HEK293T (cell line): ENCODE measurements at places on chromosomes 2 and 18.

- no peak for DNase-seq
These were observed 325.4 kb downstream of the ERBB4 start for GRCh38 chr2:212213191-212213590.

- DNase-seq, result no peak
These were observed 188.8 kb downstream of the CYRIA start for GRCh38 chr2:16476866-16477265.

DNA sequence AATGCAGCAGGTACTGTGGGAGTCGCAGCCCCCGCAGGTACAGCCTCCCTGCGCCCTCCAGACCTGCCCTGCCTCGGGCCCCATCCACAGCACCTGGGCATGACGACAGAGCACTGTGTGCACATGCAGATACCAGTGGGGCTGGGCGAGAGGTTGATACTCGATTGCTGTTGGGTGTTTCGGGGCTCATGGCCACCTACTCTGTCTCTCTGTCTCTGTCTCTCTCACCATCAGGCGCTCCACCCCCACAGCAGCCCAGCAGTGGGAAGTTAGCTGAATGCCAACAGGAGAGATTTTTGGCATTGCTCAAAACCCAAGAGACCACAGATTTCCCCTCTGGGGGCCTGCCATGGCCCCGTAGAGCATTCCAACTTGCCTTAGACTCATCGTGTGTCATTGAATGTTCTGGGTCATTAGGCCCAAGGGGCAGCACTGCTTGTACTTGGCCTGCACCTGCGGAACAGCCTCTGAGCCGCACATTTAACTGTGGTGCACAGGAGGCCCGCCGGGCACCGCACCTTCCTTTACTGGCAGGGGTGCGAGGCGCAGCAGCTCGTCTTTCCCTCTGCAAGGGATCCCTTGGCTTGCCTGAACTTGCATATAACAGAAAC lies 18.8 kb downstream of the KCNIP3 start:
- no peak for DNase-seq

- DNase-seq, result no peak
These were observed 245.7 kb downstream of the MTX2 start for GRCh38 chr2:176514805-176515500.

GRCh38 chr2:106857882-106858478 lies 28.0 kb downstream of the ST6GAL2 start:
- DNase-seq, result no peak
